ENCODE measurements at places on chromosomes 7 and 10.

DNA sequence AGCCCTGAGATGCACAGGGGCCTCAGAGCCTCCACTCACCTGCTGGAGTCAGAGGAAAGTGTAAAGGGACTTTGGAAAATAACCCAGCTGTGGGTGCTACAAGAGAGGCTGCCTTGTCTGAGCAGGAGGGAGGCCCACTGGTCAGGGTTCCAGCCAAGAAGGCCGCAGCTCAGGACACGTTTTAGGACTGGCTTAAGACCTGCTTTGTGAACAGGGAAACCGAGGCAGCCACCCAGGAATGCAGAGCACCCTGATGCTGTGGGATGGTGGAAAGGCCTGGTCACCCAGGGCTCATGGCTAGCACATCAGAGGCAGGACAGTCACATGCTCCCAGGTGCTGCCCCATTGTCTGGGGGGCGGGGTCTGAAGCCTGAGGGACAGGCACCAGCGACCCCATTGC, 38.9 kb upstream of the CHST15 start:
- DNase-seq = no peak

DNA sequence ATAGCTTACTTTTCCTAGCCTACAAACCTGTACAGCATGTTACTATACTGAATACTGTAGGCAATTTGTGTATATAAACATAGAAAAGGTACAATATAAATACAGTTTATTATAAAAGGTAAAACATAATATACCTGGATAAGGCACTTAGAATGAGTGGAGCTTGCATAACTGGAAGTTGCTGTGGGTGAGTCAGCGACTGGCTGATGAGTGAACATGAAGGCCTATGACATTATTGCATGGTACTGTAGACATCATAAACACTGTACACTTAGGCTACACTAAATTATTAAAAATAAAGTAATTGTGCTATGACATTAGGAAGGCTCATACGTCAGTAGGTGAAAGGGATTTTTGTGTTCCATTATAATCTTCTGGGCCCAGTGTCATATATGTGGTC, 228.8 kb downstream of the HDAC9 start:
- no peak for DNase-seq

- DNase-seq = no peak
Measured at GRCh38 chr10:16493884-16494536, 27.7 kb downstream of the C1QL3 start.

DNA sequence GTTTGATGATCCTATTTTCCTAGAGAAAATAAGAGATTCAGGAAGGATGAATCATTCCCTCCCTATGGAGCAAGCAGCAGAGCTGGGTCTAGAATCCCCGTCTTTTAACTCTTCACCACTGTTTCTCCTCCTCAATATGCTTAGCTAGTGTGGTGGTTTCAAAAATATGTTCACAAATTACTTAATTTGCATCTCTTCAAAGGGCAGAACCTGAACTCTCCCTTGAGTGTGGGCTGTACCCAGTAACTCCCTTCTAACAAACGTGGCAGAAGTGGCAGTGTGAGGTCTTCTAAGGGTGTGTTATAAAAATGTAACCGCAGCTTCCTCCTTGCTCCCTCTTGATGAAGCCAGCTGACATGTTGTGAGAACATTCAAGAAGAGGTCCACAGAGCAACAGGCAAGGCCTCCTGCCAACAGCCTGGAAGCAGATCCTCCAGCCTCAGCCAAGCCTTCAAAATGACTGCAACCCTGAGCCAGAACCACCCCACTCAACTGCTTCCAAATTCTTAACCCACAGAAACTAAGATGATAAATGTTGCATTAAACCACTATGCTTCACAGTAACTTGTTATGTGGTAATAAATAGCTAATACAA, 36.6 kb downstream of the SRPK2 start:
- DNase-seq = no peak

DNA sequence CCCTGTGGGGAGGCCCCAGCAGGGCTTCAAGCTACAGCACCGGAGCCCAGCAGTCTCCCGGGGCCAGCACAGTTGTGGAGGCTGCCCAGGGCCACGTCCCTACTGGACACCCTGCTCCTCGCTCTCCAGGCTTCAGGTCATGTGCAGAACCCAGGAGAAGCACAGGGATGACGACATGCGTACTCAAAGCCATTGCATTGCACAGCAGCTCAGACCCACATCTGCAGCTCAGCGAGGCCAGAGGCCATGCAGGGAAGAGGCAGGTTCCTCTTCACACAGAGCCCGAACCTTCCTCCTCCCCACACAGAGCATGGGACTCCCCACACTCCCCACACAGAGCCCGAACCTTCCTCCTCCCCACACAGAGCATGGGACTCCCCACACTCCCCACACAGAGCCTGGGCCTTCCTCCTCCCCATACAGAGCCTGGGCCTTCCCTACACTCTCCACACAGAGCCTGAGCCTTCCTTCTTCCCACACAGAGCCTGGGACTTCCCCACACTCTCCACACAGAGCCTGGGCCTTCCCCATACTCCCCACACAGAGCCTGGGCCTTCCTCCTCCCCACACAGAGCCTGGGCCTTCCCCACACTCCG, 12.3 kb downstream of the CFAP46 start:
- DNase-seq = no peak

Data from neural progenitor cell (in vitro differentiated cells).